ENCODE measurements at places on chromosomes 12 and 14.

DNA sequence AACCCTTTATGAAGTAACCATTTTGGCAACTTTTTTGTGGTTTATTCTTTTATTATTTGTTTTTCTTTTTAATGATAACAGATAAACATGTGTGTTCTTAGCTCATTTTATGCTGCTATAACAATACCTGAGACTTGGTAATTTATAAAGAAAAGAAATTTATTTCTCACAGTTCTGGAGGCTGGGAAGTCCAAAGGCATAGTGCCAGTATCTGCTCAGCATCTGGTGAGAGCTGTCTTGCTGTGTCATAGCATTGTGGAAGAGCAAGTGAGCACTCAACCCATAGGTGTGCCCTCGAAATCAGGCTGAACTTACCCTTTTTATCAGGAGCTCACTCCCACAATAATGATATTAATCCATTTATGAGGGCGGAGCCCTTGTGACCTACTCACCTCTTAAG is 8.0 kb upstream of the SCFD1 start:
- DNase-seq: no peak

- DNase-seq: no peak
Observed at GRCh38 chr14:95496111-95496681, 20.3 kb downstream of the SYNE3 start.

- no peak for DNase-seq
Observed at GRCh38 chr14:75200451-75200850, 24.0 kb upstream of the TMED10 start.

DNA sequence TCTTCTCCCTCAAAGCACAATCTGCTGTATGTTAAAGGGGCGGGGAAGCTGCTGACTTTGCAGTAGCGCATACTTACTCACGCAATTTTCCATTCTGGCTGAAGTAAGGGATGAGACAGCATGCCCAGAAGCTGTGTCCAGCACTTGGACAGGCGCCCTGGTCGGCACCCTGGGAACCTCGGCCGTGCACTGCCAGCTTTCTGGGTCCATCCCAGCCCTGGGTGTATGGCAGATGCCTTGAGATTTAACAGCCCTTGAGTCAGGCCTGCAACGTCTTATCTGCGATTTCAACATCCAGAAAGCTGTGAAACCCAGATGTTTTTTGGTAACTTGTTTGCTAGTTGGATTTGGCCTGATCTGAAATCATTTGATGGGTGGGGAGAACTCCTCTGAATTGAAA is 16.1 kb downstream of the EML1 start:
- no peak for DNase-seq

DNA sequence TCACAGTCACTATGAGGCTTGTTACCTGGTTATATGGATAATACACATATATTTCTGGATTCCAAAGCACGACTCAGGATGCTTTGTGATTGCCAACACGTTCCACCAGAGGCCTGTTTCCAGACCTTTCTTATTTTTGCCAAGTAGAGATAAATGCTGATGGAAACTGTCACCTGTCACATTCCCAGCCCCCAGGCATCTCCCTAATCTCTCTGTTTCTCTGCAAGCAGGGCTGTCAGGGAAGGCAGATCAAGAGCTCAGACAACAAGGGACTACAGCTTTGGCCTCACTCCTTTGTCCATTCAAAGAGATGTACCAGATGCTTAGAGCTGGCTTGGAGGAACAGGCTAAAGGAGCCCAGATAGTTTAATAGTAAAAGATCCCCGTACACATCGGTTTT is 21.8 kb upstream of the DDHD1 start:
- DNase-seq: no peak

GRCh38 chr12:132783917-132784531 is 22.4 kb upstream of the ANKLE2 start:
- DNase-seq: no peak

- DNase-seq: no peak
Observed at GRCh38 chr12:132364348-132364902, 35.0 kb upstream of the GALNT9 start.

- DNase-seq: no peak
Observed at GRCh38 chr12:93167841-93168492, 209.8 kb upstream of the NUDT4 start.
